ENCODE measurements at places on chromosomes 2 and 18.

- DNase-seq = no peak
Observed at GRCh38 chr2:144343145-144343544, 176.8 kb downstream of the ZEB2 start.

DNA sequence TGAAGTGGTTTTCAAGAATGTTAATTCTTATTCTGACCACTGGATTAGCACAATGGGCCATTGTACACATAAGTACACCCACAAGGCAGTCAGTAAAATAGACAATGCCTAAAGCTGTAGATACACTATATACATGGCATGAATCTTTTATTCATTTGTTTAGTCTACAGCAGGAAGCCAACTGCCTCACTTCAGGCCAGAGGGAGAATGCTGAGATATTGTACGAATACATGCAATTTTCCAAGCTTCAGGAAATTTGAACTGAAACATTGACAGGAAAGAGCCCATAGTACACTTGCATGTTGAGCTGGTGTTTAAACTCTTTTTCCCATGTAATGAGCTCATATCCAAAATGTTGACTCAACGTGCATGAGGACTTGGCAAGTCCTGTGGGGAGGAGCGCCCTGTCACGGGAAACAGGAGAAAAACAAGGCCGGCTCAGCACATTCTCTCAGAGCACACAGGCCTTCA, 111.6 kb upstream of the CYP1B1 start:
- peak; percentile 44 for DNase-seq

DNA sequence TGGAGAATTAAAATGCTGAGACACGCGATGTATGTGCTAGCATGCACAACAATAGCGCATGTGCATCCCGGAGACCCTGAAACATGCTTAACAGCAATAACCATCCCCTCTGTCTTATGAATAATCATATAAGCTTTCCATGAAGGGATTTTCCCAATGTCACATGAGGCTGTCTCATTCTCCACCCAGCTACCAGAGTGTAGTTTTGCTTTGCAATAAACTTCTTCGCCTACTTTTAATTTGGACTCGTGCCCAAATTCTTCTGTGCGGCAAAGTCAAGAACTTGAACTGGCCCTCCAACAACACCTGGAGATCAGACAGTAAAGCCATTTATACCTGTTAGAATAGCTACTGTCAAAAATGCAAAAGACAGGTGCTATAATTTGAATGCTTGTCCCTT, 15.5 kb downstream of the LYG1 start:
- DNase-seq = no peak

DNA sequence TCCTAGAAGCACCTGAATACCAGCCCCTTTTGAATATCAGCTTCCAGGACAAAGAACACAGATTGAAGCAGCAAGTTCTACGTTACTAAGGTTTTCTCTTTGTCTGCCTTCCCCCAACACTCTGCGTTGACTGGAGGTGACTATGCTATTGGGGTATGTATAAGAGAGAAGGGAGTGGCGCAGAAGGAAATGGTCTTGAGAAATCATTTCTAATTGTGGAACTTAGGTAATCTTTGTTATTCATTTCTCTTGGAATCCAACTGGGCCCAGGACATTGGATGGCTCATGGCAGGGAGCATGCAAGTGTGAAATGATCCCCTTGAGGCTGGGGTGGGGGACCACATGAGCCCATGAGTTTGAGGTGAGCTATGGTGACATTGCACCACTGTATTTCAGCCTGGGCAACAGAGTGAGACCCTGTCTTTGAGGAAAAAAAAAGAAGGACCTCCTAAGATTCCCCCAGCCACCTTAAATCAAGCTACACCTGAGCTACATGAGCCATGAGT, 29.7 kb downstream of the XDH start:
- no peak for DNase-seq

GRCh38 chr18:8711736-8712135, 6.4 kb downstream of the MTCL1 start:
- DNase-seq = no peak

DNA sequence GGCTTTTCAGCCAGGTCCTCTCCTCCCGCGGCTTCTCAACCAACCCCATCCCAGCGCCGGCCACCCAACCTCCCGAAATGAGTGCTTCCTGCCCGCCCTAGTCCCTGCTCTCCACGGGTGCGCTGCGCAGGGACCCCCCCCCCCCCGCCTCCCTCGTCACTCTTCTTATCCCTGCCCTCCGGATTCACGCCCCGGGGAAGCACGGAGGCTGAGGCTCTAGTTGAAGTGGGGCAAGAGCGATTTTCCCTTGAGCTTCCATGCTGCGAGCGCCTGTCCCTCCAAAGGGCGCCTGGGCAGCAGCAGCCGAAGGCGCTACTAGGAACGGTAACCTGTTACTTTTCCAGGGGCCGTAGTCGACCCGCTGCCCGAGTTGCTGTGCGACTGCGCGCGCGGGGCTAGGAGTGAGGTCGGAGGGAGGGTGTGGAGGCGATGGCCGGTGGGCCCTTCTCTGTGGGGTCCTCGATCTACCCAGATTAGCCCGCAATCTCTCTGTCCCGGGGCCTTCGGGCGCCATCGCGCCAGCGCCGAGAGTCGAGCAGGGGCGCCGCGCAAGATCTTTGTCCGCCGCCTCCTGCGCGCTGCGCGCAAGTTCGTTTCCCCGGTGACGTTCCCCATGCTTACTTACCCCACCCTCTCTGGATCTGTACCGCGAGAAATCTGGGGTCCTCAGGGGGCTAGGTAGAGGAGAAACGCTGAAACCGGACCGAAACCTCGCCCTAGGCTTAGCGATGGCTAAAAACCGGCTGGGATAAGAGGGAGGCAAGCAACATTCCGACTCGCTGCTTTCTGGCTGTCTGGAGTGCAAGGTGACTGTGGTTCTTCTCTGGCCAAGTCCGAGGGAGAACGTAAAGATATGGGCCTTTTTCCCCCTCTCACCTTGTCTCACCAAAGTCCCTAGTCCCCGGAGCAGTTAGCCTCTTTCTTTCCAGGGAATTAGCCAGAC, 677 bp downstream of the GAD1 start:
- no peak for DNase-seq

Data from skin of body (tissue), 3 donors.